ENCODE measurements at places on chromosomes 16 and 17.

GRCh38 chr17:29791336-29792080 is 138.5 kb downstream of the SSH2 start:
- no peak for DNase-seq

DNA sequence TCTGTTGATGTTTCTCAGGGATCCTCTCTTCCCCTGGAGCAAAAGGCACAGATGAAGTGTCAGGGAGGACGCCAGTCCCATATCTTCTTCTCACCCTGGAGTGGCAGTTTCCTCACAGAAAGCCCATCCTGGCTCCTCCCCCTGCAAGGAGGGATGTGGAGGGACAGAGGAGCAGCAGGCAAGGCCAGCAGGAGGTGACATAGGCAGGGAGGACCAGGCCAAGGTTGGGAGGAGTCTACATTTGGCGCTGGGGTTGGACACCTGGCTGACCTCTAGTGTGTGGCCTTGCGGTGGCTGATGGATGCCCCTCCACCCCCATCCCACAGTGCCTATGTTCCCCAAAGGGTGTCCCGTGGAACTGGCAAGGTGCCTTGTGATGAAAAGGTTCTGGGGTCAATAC is 125.4 kb downstream of the SEC14L1 start:
- DNase-seq = no peak

DNA sequence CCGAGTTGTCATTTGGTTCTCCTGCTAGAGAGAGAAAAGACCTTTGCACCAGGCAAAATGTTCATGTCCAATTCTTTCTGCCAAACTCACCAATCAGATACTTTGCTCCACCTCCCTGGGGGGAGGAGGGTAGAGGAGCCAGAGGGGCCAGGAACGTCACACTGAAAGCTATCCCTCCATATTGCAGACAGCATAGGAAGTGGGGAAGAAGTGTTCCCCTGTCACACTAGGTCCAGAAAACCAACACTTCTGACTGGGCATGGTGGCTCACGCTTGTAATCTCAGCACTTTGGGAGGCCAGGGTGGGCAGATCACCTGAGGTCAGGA is 9.5 kb downstream of the HSD17B2 start:
- DNase-seq = no peak

- DNase-seq = peak; percentile 25
Measured at GRCh38 chr17:16304830-16305229, 48.4 kb downstream of the CENPV start.

GRCh38 chr16:1073566-1074378 is 1.2 kb downstream of the SSTR5 start:
- DNase-seq = no peak

DNA sequence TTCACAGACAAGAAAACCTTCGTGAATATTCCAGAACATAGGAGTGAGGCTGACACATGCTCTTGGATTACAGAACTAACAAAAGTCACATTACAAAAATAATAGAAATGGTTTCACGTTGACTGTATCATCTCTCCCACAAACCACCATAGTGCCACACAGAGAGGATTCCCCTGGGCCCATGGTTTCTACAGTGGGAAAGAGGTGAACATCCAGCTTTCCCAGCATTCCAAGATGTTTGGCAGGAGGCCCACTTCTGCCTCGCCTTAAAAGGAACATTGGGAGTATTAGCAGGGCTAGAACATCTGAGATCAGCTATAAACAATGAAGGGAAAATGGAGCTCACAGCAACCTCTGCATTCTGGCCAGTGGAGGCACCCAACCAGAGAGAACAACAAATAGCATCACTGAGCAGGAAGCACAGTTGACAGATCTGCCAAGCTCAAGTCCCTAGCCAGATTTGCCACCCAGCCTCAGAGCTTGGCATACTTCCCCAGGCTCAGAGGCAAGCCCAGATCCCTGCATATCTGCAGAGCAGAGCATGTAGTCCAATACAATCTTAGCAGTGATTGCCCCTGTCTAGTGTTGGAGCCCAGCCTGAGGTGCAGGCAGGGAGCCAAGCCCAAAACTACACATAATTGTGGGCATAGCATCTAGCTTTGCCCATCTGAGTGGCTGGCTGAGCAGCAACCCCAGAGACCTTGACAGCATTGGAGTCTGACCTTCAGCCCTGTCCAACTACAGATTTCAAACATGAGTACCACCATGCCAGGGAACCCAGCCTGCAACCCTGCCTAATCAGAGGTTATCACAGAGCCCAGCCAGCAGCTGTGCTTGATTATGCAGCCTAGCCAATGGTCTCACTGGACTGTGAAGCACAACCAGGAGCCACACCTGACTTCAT is 260.4 kb downstream of the CEP112 start:
- peak; percentile 56 for DNase-seq

- no peak for DNase-seq
Measured at GRCh38 chr17:57088298-57088697, 3.3 kb downstream of the AKAP1 start.

GRCh38 chr17:29617481-29618271 is 5.0 kb downstream of the CORO6 start:
- DNase-seq = peak; percentile 72

- no peak for DNase-seq
Measured at GRCh38 chr16:20648436-20648835, 49.0 kb downstream of the ACSM1 start.

- no peak for DNase-seq
Measured at GRCh38 chr16:89785523-89786155, 30.8 kb downstream of the FANCA start.

DNA sequence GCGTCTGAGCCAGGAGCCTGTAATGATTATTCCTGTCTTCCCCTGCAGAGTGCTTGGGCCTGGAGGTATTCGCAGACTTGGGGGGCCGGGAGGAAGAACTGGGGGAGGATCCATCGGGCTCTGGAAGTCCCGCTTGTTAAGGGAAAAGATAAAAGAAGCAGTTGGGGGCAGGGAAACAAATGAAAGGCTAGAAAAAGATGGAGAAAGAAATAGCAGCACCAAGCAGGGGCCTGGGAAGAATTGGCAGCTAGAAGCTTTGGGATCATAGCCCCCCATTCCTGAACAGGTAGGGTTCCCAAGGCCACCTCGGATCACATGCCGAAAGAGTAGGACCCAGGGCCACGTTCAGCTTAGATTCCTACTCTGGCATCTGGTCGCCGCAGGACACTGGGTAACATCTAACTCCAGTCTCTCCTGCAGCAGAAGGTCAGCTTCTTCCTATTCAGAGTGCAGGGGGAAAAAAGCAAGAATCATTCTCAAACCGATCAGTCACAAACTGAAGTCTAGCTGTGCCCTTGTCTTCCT is 23.6 kb downstream of the ADAM11 start:
- DNase-seq = no peak

DNA sequence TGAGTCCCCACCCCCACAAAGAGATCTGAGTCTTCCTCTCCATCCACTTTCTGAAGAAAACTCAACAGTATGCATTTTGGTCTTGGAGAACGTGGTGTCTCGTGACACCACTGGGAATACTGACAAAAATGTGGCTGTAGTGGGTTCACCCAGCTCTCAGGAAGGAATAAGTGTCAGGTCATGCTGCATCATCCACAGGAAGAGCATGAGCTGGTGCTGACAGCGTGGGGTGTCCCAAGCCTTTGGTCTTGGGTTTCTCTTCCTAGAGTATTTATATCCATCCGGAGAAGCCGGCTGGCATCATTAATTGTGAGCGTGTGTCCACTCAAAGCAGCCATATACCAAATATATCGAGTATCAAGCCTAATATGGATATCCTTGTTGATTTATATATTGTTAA is 55.9 kb downstream of the C17orf67 start:
- DNase-seq = peak; percentile 68

Data from AG10803 (cell line).